Kidney epithelial cell (primary cell): ENCODE measurements at places on chromosomes 7 and 10.

DNA sequence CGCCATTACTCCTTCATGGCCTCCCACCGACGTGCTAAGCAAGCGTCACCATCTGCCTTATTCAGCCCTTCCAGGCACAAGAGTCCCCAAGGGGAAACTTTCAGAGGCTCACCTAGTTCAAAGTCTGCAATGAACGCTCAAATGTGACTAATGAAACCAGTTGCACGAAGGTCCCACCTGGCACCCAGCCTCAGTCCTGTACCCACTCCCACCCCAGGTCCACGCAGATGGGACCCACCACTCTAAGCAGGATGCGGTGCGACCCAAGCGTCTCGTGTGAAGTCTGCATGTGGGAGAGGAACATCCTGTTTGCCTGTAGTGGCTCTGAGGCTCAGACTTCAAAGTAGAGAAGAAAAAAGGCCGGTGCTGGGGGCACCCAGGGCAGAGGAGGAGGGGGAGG is 40.3 kb downstream of the RGS10 start:
- no peak for DNase-seq

- no peak for DNase-seq
These were observed 9.6 kb downstream of the KAT6B start for GRCh38 chr10:74835963-74836362.

DNA sequence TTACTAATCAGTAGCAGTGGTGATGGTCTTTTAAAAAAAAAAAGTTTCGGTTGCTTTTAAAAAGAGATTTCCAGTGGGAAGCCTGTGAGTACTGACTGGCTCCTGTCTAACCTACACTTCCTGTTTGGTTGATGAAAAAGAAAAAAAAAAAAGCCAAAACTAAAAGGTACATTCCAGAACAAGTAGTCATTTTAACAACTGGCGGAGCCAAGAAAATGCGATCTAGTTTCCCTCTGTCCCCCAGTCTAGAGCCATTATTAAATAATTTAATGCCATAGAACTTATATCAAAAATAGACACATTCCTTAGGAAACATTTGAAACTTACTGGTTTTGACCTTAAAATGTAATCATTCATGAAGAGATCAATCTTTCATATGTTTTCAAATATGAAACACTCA is 254.2 kb upstream of the C7orf33 start:
- no peak for DNase-seq

DNA sequence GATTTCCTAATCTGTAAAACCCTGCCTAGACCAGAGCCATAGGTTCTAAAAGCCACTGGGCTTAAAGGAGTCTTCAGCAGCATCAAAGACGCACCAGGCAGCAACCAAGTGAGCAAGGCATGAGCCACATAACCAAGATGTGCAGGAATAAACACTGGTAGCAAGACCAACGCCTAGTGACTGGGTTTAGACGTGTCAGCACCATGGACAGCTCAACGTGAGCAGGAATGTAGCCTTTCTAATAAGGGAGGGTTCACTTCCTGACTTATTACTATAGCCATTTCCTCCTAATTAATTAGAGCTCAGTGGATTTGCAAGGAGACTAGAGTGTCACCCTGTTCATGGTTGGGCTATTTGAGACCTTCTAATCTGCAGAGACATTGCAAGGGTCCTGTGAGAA is 223.7 kb downstream of the LHFPL3 start:
- peak; percentile 9 for DNase-seq

GRCh38 chr10:131886237-131886636 is 14.6 kb upstream of the PPP2R2D start:
- no peak for DNase-seq

- no peak for DNase-seq
These were observed 25.3 kb upstream of the NUDCD3 start for GRCh38 chr7:44515590-44516268.
